ENCODE measurements at places on chromosomes 2 and 18.

DNA sequence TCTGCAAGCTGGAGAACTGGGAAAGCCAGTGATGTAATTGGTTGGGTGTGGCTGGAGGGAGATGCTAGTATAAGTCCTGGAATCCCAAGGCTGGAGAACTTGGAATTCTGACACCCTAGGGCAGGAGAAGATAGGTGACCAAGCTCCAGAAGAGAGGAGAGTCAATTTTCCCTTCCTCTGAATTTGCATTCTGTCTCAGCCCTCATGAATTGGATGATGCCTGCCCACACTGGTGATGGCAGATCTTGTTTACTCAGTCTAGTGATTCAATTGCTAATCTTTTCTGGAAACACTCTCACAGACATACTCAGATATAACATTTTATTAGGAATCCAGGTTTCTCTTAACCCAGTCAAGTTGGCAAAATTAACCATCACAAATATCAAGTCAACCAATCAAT lies 287.2 kb downstream of the RDH14 start:
- DNase-seq = no peak

DNA sequence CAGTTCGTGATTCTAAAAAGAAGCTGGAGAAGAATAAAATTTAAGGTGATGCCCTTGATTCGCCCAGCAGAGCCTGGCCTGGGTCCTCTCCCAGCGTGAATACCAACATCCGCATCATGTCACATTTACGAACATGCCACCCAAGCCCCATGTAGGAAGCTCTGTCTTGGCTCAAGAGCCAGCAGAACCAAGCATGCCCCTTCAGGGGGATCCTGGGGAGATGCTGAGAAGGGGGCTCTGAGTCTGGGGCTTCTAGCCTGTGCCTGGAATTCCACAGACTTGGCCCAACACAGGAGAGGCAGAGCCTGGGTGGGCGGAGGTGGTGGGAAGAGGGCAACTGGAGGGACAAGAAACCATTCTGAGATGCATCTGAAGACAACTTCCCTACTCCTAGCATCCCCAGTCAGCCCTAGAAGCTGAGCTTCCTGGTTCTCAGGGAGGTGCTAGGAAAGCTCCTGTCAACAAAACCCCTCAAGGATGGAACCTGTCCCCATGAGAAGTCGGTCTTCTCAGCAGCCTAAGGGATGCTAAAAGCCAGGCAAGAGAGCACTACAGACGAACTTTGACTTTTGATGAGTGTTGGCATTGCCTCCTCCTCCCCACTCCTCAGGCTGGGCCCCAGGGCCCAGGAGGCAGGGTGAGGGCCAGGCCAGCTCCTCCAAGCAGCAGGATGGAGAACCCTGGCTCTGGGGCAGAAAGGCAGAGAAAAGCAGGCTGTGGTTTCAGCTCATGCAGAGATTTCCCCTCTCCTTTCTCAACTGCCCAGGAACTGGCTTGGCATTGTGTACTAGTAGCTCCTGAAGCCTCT lies 57.9 kb downstream of the POLR1A start:
- DNase-seq = no peak

DNA sequence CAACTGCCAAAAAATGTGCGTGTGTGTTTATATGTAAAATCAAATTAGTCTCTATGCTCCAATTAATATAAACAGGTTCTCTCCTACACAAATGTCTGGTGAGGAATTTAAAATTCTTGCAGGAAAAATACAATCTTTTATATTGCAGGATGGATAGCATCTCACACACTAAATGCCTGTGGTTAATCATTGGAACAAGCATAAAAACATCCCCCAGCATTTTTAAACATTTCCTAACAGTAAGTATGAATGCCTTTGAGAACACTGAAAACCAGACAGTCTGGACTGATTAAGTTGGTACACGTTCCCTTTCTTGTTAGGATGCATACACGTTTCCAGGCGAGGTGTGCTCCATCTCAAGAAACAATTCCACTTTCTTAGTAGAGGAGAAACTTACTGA lies 29.9 kb upstream of the PDE1A start:
- DNase-seq = no peak

DNA sequence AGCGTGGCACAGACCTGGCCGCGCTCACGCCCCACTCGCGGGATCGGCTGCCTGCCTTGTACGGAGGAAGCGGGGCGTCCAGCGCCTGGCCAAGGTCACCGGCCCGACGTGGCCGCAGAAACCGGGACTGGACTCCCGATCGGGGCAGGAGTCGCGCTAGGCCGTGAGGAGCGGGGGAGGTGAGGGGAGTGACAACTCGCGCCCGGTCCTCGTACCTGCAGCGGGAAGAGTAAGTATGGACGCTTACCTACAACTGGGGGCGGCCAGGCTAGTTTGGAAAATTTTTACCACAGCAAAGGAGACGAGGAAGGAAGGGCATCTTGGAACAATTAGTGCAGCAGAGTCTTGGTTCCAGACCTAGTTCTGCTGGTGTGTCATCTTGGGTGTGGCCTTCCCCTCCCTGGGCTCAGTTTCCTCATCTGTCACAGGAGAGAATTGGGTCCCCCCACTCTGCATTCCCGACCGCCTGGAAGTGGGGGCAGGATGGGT lies 693 bp downstream of the UBE2F start:
- DNase-seq = no peak

- no peak for DNase-seq
Observed at GRCh38 chr2:9617296-9617695, 13.5 kb downstream of the YWHAQ start.
